Pons (tissue), 1 donor: ENCODE measurements at places on chromosomes 4 and X.

DNA sequence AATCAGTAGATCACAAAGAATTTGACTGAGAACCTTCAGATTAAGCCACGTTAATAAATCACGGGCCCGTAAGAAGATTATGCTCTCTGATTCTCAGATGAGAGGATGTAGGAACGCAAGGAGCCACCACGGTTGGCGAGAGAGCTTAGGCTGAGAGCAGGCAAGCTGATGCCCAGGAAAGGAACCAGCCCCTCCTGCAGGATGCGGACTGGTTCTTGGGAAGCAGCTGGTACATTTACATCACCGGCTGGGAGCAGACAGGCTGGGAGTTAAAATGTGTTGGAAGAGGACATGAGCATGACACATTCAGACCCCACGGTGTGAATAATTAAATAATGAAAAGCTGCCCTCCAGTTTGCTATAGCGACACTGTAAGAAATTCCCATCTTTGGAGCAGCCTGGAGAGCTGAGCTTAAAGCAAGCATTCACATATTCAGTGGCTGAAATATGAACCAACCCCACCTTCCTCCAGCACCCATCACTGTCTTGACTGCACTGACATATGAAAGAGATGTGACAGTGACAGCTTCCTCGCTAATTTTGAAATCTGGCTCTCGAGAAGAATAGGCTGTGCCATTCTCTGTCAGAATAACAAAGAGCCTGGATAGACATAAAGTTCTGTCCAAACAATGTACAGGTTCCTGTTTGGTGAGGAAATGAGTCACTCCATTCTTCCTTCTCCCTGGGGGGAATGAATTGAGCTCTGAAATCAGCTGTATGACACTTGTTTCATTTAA is 33.1 kb downstream of the LNX1 start:
- peak; percentile 39 for DNase-seq

DNA sequence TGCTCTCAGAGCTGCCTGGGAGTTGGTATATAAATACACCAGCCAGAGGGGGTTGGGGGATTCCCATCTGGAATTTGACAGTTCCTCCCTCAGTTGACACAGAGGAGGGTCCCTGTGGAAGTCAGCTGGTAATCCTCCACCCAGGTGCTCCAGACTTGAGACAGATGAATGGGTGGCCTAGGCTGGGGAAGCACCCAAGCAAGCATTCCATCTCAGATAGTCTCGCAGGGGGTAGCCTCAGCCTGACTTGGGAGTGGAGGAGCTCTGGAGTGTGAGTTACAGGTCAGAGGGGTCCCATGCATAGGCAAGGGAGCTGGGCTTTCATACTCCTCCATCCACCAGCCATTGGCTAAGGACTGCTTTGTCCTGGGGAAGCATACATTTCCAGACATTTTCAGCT is 229.3 kb upstream of the BCOR start:
- no peak for DNase-seq

- no peak for DNase-seq
Measured at GRCh38 chr4:13386405-13387107, 97.6 kb downstream of the RAB28 start.

GRCh38 chr4:120555058-120555457 is 367.5 kb downstream of the PRDM5 start:
- no peak for DNase-seq

DNA sequence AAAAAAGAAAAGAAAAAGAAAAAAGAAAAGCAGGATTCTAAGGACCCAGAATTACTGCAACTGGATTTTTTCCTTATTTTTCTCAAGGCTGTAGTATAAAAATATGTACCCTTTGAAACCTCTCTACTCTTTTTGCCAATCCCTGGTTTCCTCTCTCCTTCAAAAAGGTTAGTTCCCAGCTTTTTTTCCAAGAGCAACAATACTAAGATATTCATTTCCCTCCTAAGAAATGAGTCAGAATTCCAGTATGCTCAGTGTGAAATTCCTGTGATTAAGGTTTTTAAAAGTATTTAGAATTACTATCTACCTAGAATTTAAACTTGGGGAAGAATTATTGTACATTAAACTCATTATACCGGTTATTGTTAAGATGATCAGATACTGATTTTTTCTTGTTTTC is 22.0 kb downstream of the SMIM14 start:
- no peak for DNase-seq

- no peak for DNase-seq
Measured at GRCh38 chrX:262381-262909, 18.7 kb upstream of the PLCXD1 start.

- no peak for DNase-seq
Measured at GRCh38 chrX:64186974-64187761, 18.3 kb downstream of the AMER1 start.

- no peak for DNase-seq
Measured at GRCh38 chr4:70360460-70360859, at the start of gene SMR3A. Gene SMR3A (plus strand): TSS chr4:70360760. CDS start chr4:70362116, 1,356 bp downstream.

DNA sequence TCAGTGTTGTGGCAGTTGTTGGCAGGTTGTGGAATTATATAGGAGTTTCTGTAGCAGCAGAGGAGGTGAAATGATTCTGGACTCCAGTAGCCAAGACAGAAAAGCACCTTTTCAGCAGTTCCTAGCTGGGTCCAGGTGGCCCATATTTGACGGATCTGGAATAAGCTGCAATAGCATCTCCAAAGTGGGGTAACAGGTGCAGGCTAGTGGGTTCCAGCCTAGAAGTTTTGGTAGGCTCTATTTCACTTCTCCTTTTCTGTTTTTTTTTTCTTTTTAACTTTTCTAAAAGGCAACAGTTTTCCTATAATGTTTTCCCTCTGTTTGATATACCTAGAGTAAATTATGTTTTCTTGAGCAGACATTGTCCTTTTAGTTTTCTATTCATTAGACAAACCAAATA is 392.5 kb downstream of the C4orf33 start:
- no peak for DNase-seq

DNA sequence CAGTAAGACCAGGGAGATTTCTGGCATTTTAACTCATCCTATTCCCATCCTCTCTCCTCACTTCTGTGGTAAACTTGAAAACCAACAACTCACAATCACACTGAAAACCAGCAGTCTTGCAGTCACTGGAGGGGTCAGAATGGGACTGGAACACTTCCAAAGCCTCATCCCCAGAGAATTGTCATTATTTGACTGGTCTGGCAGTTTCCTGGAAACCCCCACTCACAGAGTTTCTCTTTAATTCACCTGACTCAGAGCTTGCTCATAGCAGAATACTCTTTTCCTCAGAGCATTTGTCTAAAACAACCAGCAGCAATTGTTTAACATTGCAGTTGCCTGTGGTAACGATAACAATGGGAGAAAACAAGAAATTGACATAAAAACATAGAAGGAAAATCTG is 7.3 kb upstream of the RAB9B start:
- DNase-seq = no peak

- DNase-seq = no peak
Measured at GRCh38 chrX:134024686-134025377, 39.4 kb upstream of the GPC3 start.

DNA sequence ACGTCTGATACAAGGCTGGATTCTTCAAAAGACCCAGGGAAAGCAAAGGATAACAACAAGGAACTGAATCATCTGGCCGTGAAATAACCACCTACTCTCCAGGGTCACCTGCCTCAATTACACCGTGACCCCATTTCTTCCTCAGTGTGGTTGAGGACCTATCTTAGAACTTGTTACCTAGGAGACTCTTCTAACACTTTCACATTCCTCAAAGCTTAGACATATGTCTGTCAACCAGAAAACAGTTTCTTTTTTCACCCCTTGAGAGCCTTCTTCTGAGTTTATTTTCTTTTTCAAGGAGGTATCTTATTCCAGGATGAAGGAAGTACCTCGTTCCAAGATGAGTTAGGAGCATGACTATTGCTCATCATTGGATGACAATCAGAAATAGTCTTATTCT is 337.8 kb downstream of the ARHGAP24 start:
- no peak for DNase-seq

- no peak for DNase-seq
Measured at GRCh38 chrX:134512566-134512965, 52.6 kb downstream of the HPRT1 start.

DNA sequence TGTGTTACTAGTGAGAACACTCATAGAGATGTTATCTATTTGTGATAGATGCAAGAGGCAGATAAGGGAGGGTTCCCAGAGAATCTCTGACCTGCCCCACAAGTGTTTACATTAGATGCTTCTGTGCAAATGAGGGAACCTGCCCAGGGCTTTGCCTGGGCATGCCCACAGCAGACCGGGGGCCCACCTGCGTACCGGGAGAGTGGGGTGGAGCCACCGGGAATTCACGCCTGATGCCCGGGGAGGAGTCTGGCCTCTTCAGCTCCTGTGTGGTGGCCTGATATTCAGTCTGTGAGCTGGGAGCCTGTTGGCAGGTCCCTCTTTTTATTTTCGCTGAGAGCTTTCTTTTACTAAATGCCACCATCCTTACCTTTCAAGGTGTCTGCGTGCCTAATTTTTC is 155.7 kb downstream of the SNCA start:
- no peak for DNase-seq

DNA sequence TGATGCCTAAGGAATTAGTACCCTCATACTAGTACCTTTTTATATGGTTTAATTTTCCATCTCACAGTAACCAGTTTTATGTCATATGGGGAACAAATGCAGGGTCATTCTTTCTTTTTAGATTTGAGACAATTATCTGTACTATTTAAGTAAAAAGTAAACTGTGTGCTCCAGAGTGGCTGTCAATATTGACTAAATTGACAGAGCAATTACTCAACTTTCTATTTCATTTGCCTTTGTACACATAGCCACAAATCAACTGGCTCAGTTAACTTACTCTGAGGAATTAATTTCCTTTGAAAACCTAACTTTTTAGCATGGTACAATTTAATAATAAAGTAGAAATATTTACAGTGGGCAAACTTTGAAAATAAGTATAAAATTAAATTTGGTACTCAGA is 28.5 kb upstream of the TEX13C start:
- no peak for DNase-seq

GRCh38 chr4:112146502-112146813 is 1.2 kb downstream of the FAM241A start:
- peak; percentile 34 for DNase-seq

- DNase-seq = no peak
Measured at GRCh38 chrX:12570859-12571501, 220.2 kb upstream of the PRPS2 start.

GRCh38 chrX:44903830-44904530 is 31.0 kb downstream of the KDM6A start:
- DNase-seq = no peak
